Stimulated activated CD4-positive, alpha-beta T cell treated with anti-CD3 and anti-CD28 coated beads, Interleukin-2, amount 100 ng/mL, for 4 hours (primary cell): ENCODE measurements at places on chromosomes 1 and 21.

- DNase-seq = no peak
These were observed 24.8 kb upstream of the PRDM2 start for GRCh38 chr1:13675151-13675651.

DNA sequence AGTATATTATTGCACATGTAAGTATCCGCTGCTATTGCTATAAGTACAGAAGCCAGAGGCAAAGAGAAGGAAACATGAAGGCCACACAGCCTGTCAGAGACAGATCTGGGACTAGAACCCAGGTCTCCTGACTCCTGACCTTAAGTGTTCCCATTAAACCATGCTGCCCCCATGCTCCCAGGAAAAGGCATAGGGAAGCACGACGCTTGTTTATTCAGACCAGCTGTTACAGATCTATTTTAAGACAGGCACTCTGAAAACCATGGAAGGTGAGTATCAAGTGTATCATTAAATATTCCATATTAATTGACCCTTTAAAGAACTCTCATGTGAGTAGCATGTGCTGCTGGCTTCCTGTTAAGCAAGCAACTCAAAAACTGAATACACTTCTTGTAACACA lies 11.4 kb downstream of the VAV3 start:
- DNase-seq = no peak

DNA sequence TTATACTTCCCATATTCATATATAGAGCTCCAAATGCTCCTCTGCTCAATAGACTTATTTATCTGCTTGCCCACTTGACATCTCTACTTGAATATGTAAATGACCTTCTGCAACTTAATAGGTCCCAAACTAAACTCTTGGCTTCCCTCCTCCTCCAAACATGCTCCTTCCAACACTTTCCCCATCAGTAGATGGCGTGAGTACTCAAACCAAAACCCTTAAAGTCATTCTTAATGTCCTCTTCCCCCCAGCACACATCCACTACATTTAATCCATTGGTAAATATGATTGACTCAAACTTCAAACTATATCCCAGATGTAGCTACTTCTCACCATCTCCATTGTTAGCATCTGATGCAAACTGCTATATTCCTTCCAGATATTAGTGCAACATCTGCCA lies 48.5 kb upstream of the PBX1 start:
- DNase-seq = no peak

GRCh38 chr1:113887402-113888175 lies at the start of gene BCL2L15:
Gene BCL2L15 (minus strand): TSS chr1:113887581. CDS start chr1:113887375, 206 bp downstream.
- DNase-seq = no peak

DNA sequence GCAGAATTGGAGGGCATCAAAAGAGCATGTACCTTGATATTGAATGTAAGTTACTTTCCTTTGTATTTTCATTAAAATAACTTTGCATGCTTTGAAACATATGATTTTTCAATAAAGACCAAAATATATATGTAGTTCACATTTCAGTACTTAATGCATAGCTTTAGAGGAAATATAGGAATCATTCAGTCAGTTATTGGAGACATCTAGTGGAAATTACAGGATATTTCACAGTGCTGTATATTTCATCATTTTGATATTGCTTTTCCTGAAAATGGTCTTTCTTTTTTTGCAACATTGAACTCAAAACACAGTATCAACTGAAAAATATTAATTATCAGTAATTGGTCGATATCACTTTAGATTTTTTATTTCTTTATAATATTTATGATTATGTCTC lies 375.8 kb downstream of the NCAM2 start:
- DNase-seq = no peak

DNA sequence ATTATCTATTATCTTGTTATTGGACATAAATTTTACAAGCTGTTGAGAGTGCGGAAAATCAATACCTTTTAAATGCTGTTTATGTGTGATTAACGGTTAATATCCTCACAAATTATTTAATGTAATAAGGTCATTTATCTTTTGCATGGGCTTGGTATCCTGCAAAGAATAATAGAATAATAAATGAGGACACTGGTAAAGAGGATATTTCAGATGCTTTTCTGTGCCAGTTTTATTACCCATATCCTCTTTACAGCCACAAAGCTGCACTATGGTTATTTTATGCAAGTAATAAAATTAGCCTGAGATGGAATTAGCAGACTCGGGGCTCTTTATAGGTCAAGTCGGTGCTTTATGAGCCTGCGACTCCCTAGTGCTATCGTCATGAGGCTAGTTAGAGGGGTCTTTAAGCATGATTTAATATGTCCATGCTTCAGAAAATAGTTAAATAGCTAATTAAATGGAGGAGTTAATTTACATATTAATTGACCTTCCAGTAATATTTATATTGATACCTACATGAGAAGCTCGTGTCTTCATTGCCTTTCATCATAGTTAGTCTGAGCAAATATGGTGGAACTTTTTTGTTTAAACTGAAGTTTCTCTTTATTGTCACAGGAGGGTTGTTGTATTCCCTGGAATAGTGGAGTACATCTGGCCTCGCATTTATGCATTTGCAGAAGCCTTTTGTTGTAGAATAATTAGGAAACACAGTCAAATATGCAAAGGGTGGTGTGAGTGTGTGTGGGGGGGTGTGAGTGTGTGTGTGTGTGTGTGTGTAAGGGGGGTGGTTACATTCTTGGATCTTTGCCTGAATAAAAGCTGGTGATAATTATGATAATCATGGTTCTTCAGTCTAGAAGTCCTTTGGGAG lies 120.3 kb downstream of the ATG4C start:
- no peak for DNase-seq

GRCh38 chr1:219771080-219771479 lies 157.3 kb downstream of the SLC30A10 start:
- DNase-seq = no peak

DNA sequence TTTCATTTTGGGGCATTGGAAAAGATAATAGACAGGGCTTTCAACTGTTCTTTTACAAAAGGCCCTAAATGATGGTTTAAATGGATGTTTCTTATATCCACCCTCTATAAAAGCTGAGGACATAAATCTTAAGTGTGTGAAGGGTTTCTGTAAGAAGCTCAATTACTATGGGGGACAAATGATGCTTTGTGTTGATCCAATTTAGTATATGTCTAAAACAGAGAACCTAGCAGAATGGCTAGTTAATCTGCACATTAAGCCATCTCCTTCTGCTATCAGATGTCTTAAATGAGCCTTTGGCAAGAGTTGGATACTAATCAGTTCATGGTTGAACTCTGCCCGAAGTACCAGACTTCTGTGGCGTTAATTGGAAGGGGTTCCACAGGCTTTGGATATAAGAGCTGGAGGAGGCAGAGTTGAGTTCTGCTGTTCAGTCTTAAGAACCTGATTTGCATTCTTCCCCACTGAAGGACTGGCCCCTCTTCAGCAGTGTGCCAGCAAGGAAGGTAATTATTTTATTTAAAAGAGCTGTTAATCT lies 43.1 kb downstream of the PTGFRN start:
- no peak for DNase-seq

DNA sequence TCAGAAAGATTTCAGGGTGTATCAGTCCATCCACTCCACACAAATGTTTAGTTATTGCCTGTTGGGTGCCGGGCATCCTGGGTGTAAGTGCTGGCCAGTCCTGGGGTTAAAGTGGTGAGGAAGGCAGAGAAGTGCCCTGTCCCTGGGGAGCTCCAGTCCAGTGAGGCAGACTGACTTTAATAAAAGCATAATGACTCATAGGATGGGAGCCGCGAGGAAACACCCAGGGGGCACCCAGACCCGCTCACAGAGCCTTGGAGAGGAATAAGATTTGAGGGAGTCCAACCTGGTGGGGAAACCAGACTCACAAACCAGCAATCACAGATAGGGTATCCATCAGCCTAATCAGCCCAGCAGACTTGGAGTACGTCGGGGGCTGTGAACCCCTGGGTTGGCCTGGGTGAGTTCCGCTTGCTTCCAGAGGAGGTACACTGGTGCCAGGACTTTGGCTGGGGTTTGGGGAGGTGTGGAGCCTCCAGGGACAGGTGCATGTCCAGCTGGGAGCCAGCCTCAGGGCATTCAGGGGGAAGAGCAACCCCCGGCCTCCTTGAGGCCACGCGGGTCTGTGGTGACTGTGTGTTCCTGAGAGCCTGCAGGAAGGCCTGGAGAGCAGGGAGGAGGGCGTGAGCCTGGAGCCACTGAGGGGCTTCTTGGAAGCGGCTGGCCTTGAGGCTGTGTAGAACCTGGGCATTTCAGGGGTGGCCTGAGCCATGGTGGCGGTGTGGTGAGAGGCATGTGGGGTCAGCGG lies 3.7 kb downstream of the PEAR1 start:
- DNase-seq = no peak
